Astrocyte (in vitro differentiated cells and primary cell): ENCODE measurements at places on chromosomes 3 and 15. TPM values are rescaled to one million over a fixed set of nuclear protein-coding genes. Genes with fewer than 3 reads are reported as not detected.

DNA sequence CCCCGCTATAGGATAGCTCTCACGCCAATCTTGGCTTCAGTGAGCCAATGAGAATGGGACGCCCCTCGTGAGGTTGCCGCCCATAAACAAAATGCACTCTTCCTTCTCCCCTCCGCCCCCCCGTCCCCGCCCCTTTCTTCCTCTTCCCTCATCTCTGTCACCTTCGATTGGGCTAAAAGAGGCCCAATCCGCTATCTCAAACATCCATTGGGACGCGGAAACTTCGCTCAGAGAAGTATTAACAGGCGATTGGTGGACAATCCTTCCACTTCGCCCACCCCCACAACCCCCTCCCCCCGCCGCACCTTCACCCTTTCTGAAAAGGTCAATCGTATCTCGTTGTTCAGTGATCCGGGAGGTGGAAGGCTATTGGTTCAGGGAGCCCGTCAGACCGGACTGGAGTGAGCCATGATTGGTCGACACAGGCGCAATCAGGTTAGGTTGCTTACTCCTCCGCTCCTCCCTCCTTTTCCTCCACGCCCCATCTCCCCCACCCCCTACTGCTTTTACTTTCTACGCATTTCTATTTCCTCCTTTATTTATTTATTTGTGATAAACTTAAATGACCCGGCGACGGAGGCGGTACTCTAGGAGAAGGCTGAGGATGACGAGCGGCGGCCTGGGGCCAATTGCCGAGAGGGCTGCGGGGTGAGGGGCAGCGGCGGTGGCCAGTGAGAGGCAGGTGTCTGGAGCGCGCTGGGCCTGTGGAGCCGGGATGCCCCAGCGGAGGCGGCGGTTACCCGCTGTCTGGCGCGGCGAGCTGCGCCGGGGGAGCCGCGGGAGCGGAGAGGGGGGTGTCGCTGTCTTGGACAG lies 447 bp upstream of the ZBTB20 start:
- DNase-seq, result peak; percentile 100

- no peak for DNase-seq
Measured at GRCh38 chr3:113100063-113100462, 109.3 kb downstream of the GTPBP8 start.

DNA sequence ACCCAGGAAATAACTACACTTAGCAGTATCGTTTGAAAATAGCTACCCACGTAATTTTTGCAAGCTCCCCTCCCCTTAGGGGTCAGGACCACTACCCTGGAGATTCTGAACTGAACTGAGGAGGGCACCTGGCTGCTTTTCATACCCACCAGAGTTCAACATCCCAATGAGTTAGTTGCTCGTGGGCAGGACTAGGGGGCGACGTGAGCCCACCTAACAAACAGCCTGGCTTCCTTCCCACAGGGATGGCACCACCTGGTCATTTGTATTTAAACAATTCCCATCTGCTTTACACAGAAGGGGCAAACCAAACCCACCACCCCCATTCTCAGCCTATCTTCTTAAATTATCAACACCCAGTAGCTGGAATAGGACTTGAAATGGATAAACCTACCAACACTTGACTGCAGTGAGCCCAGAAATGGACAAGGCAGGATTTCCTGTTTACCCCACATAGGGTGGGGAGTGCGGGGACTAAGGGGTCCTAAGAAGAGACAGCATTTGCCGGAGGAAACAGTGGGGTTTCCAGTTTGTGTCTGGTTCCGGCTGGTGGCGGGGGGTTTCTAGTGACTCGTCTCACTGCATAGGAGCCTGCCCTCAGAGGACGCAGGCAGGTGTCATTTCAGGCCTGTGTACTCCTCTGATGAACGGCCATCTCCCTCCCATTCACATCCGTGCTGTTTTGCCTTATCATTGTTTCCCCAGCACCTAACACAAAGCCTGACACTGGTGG lies 11.6 kb upstream of the VGLL4 start:
- DNase-seq, result no peak

DNA sequence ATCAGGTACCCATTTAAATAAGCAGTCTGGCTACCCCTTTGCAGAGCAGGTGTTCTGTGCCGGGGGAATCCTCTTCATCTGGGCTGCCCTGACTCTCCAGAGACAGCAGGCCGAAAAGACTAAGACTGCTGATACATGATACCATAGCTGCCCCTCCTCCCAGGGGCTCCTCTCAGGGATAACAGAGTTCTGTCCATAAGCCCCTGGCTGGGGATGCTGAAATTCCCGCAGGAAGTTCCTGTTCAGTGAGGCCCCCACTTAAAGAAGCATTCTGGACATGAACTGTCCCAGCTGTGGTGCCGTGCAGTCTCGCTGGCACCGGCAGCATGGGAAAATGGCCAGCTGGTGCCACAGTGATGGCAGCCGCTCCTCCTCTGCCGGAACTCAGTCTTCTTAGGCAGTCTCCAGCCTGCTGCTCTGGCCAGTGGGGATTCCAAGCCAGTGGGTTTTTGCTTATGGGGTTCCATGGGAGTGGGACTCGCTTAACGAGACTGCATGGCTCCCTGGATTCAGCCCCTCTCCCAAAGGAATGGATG lies 1026.2 kb downstream of the NAALADL2 start:
- DNase-seq, result no peak

- peak; percentile 81 for DNase-seq
Measured at GRCh38 chr15:101675015-101675414, 22.8 kb upstream of the TM2D3 start.

GRCh38 chr3:184872200-184872599 lies 60.2 kb downstream of the VPS8 start:
- DNase-seq, result no peak

DNA sequence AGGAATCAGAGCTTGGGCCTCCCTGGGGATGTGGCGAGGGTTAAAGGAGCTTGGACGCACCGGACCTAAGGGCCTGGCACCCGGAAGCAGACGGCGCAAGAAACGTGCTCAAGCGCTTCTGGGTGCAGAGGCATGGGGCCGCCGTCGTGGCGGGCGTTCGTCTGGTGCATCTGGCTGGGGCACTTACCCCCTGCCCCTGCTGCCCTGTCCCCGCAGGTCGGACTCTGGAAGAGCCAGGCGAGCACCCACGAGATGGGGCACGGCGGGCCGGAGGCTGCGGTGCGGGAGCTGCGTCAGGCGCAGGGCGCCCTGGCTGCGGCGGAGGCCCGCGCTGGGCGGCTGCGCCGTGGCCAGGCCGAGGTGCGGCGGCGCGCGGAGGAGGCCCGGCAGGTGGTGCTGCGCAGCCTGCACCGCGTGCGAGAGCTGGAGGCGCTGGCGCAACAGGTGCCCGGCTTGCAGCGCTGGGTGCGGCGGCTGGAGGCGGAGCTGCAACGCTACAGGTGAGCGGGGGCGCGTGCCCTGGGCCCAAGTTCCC lies 2.5 kb downstream of the EFCC1 start:
- DNase-seq, result no peak

DNA sequence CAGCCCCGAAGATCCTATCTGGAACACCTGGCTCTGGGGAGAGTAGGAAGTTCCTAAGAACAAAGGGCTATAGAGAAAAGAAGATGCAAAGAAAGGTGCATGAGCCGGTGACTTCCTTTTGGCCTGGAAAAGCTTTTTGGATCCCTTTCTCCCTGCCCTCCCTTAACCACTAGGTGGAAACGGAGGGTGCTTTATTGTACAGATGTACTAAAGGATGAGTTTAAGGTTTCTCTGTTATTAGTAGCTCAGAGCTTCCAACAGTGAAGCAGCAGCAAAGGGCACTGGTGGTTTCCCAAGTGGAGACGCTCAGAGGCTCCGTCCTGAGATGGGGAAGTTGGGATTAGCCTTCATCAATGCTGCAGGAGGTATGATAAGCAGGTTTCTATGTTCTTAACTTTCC lies 5.9 kb upstream of the ADGRG7 start:
- DNase-seq, result no peak

DNA sequence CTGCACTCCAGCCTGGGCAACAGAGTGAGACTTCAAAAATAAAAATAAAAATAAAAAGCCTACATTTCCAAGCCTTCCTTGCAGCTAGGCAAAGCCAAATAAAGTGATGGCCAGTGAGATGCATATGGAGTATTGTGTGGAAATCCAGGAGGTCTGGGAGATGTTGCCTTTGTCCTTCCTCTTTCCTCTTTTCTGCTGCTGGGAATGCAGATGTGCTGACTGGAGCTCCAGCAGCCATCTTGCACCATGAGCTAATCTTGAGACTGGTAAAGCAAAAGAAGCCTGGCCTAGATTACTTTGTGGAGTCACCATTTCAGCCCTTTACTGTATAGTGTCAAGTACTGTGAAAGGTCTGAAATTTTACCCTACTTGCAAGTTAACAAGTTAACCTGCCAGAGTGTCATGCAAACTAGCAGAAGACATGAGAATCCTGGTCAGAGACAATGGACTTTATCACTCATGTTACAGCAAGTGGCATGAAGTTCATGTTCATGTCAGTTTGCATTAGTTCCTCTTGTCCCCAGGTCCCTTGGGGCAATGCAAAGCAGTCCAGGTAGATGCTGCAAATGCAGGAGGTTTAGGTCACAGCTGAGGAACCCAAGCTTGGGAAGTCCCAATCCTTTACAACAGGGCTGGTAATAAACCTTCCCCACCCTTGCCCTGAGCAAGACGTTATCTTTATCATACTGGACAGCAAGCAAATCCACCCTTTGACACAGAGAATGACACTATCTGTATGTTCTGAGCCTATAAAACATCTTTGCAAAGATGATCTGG lies 103.1 kb downstream of the TLE3 start:
- no peak for DNase-seq

- DNase-seq, result no peak
Measured at GRCh38 chr3:134956844-134957243, 161.8 kb downstream of the EPHB1 start.

Gene NTRK3
- total RNA-seq, result 12.9 and 14.5 TPM in 2 replicates

Gene CCNB2
- total RNA-seq, result 5.9 and 7.9 TPM in 2 replicates

Gene VPS8
- 37.6 and 40.7 TPM in 2 replicates for total RNA-seq

Gene IQCF5
- total RNA-seq, result not detected in 2 replicates

Gene AMOTL2
- 150 and 197 TPM in 2 replicates for total RNA-seq

Gene CP
- 0.48 TPM in 1 of 2 replicates, not detected in the other for total RNA-seq

Gene GP5
- 0.10 TPM in 1 of 2 replicates, not detected in the other for total RNA-seq

Gene PEX11A
- 2.1 and 2.5 TPM in 2 replicates for total RNA-seq
